ENCODE measurements at places on chromosomes 4 and X.

- DNase-seq: no peak
- no peaks in the 10 kb centered on the region for H3K36me3 ChIP-seq
- H3K4me1 ChIP-seq: peaks cover 22% of the 10 kb centered on the region
- peak overlapping the region; percentile 98 for H3K27ac ChIP-seq
- no peak overlapping the region for H3K4me3 ChIP-seq
Observed at GRCh38 chr4:183118141-183118540, 19.1 kb downstream of the WWC2 start.

DNA sequence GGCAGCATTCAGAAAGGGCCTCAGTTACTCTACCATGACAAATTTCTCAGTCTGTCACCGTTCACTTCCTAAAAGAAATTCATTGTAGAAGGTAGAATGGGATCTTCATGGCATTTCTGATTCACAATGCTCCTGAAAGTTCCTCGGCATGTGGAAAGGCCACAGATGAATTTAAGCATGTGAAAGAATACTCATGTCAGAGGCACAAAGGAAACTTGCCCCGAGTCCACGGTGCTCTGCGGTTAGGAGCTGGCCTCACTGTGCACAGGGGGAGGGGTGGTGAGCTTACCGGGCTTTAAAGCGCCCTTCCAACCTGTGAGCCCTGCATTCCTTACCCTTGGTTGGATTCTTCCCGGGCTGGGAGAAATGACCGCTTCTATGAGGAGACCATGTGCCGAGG lies 9.3 kb downstream of the TKTL1 start:
- peak overlapping the region; percentile 84 for H3K27ac ChIP-seq
- no peak overlapping the region for H3K4me3 ChIP-seq
- peaks cover 2% of the 10 kb centered on the region for H3K36me3 ChIP-seq
- no peak for DNase-seq
- peaks cover 34% of the 10 kb centered on the region for H3K4me1 ChIP-seq

DNA sequence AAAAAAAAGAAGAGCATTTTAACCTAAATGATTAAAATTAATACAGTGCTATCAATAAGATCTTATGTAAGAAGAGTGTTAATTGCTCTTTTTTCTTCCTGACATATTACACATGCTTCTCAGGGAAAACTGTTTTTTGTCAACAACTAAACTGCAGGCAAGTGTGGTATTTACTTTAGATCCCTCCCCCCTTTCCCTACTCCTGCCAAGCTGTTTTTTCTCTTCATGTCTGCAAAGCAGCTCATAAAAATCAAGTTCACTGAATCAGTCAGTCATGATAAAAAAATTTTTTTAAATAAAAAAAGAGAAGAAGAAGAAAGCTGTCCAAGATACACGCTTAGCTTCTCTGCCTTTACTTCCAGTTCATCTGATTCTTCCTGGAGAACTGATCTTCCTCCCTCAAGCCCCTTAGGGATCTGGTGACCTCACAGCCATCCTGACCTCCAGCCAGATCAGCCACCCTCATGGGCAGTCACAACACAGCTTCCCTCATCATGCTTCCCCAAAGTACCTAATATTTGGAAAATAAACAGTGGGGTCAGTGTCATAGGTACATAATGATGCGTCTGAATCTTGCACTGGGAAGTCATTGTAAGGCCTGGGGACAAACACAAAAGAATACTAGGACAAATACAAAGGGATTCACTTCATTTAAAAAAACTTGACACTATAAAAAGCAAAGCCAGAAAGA lies 87.0 kb downstream of the ZNF827 start:
- no peaks in the 10 kb centered on the region for H3K27me3 ChIP-seq
- H3K4me3 ChIP-seq: no peak overlapping the region
- peaks cover 37% of the 10 kb centered on the region for H3K4me1 ChIP-seq

- H3K27me3 ChIP-seq: no peaks in the 10 kb centered on the region
- H3K4me1 ChIP-seq: no peaks in the 10 kb centered on the region
- H3K27ac ChIP-seq: no peak overlapping the region
Observed at GRCh38 chr4:164790249-164790648, 36.3 kb downstream of the SMIM31 start.

GRCh38 chrX:104668550-104668949 lies 102.6 kb downstream of the IL1RAPL2 start:
- H3K4me1 ChIP-seq: no peaks in the 10 kb centered on the region
- H3K27ac ChIP-seq: no peak overlapping the region
- no peak for DNase-seq
- H3K36me3 ChIP-seq: peaks cover 4% of the 10 kb centered on the region
- no peaks in the 10 kb centered on the region for H3K27me3 ChIP-seq

GRCh38 chr4:16213121-16213520 lies 13.2 kb downstream of the TAPT1 start:
- H3K4me3 ChIP-seq: no peak overlapping the region
- H3K27ac ChIP-seq: no peak overlapping the region
- no peak for DNase-seq
- H3K4me1 ChIP-seq: no peaks in the 10 kb centered on the region

GRCh38 chr4:128275346-128275745 lies 12.3 kb downstream of the PGRMC2 start:
- H3K4me3 ChIP-seq: no peak overlapping the region
- DNase-seq: no peak
- no peaks in the 10 kb centered on the region for H3K4me1 ChIP-seq
- peaks cover 9% of the 10 kb centered on the region for H3K36me3 ChIP-seq
- no peaks in the 10 kb centered on the region for H3K27me3 ChIP-seq
- no peak overlapping the region for H3K27ac ChIP-seq

DNA sequence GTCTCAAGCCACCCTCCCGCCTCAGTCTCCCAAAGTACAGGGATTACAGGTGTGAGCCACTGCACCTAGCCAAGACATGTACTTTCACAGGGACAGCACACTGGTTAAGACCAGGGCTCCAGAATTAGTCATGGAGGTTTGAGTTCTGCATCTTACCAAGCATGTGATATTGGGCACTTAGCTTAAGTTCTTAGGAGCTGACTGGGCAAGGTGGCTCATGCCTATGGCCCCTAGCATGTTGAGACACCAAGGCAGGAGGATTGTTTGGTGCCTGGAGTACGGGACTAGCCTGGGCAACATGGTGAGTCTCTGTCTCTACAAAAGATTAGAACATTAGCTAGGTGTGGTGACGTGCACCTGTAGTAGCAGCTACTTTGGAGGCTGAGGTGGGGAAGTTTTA lies 2.6 kb upstream of the TMEM192 start:
- H3K27me3 ChIP-seq: no peaks in the 10 kb centered on the region
- no peak overlapping the region for H3K4me3 ChIP-seq
- DNase-seq: no peak
- no peak overlapping the region for H3K27ac ChIP-seq
- no peaks in the 10 kb centered on the region for H3K36me3 ChIP-seq
- H3K4me1 ChIP-seq: peaks cover 20% of the 10 kb centered on the region

DNA sequence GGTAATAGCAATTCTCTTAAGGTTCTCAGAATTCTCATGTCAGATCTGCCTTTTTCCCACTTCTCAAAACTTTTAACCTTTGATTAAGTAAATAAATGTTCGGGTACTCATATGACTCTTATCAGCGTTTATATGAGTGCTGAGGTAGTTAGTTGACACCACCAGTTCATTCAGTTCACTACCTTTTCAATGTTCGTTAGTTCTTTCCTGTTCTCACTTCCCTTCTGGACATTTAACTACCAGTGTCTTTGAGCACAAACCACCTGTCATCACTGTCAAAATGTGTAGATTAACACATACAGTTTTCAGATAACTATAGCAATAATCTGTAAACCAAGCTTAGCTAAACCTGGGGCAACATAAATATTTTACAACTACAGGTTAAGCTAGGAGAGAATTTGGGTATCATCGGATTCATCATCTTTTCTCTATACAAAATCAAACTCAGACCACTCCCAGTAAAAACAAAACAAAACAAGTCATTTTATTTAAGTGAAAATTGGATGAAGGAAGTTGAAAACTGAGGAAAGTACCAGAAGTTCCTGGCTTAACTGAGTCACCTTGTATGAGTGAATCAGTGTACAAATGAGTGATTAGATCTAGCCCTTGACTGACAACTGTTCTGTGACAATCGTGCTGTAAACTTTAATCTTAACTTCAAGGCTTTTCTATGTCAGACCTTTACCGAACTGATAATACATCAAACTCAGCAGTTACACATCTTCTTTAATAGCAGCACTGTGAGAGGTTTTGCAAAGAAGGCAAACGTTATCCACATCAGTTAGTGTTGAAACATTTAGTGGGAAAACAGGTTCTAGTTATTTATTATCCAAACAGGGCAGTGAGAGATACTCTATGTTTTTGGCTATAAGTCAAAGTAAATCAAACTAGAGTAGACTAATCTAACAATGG lies 41.9 kb downstream of the ARHGEF38 start:
- H3K4me1 ChIP-seq: no peaks in the 10 kb centered on the region
- H3K4me3 ChIP-seq: no peak overlapping the region
- peaks cover 39% of the 10 kb centered on the region for H3K27me3 ChIP-seq
- H3K27ac ChIP-seq: no peak overlapping the region
- DNase-seq: no peak
- no peaks in the 10 kb centered on the region for H3K36me3 ChIP-seq

DNA sequence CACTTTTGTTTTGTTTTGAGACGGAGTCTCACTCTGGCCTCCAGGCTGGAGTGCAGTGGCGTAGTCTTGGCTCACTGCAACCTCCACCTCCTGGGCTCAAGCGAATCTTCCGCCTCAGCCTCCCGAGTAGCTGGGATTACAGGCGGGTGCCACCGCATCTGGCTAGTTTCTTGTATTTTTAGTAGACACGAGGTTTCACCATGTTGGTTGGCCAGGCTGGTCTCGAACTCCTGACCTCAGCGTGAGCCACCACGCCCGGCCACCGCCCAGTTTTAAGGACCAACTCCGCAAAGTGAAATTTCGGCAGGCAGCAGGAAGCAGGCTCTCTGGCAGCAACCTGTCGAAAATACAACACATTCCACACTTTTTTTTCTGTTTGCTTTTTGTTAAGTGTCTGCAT lies 13.4 kb downstream of the DHRSX start:
- peaks cover 15% of the 10 kb centered on the region for H3K36me3 ChIP-seq
- H3K4me3 ChIP-seq: no peak overlapping the region
- peaks cover 15% of the 10 kb centered on the region for H3K4me1 ChIP-seq
- no peaks in the 10 kb centered on the region for H3K27me3 ChIP-seq

DNA sequence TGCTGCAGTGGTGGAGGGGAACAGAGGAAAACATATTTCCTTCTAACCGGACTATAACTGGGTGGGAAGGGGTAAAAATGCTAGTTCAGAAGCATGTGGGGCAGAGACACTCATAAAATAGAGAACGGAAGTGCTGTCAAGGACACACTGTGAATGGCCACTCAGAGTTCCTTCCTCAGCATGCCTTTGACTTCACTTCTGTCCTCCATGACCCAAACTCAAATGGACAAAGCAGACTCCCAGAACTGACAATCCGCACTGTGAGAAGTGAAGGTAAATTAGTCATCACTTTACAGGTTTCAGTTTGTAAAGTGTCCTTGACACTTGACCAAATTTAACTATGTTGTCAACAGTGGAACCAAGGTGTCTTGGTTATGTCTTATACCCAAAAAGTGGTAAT lies 30.2 kb upstream of the ELF2 start:
- no peaks in the 10 kb centered on the region for H3K36me3 ChIP-seq
- no peak overlapping the region for H3K27ac ChIP-seq
- no peak for DNase-seq
- no peaks in the 10 kb centered on the region for H3K27me3 ChIP-seq
- H3K4me3 ChIP-seq: no peak overlapping the region

- no peak overlapping the region for H3K4me3 ChIP-seq
- no peaks in the 10 kb centered on the region for H3K27me3 ChIP-seq
Observed at GRCh38 chr4:101018836-101019235, 328.5 kb downstream of the PPP3CA start.

- no peak for DNase-seq
- H3K36me3 ChIP-seq: peaks cover 33% of the 10 kb centered on the region
Observed at GRCh38 chr4:61318431-61318830, 118.3 kb downstream of the ADGRL3 start.

DNA sequence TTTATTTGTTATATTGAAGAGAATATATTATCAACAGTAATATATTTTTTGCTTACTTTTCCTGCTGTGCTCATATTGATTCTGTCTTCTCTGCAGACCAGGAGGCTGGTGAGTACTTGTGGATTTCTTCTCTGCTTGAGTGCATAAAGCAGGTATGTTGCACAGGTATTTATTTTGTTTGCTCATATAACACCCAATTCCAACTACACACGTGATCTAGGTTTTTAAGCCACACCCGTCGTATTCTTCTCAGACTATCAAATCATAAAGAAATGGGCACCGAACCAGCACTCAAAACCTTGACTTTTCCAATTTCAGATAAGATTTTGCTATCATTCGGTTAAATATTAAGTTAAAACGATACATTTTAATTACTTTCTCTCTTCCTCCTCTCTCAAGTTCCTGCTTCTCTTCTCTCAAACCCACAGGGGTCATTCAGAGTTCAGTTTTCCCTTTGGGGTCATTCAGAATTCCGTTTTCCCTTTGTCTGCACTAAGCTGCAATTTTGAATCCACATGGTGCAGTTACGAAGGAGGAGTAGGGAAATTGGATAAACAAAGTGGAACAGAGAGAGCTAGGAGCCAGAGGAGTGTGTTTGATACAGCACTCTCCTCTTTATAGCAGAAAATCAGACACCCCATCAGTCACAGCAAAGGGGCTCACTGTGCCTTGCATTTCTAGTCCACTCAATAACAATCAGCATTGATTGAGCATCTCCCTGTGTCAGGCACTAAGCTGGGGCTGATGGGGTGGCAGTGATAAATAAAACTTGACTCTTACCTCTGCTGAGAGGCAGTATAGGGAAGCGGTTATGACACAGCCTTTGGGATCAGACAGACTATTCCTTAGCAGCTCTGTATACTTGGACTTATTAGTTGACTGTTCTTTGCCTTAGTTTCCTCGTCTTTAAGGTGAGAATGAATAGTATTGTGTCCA lies at the start of gene ADH1C:
Gene ADH1C, minus strand, starts transcription at position 145 of the 936 bp plus-strand sequence. Its CDS starts 71 bp downstream, at position 74.
- no peak for DNase-seq
- H3K4me1 ChIP-seq: no peaks in the 10 kb centered on the region
- no peak within 1 kb of the TSS for H3K4me3 ChIP-seq
- H3K27ac ChIP-seq: no peak within 1 kb of the TSS

DNA sequence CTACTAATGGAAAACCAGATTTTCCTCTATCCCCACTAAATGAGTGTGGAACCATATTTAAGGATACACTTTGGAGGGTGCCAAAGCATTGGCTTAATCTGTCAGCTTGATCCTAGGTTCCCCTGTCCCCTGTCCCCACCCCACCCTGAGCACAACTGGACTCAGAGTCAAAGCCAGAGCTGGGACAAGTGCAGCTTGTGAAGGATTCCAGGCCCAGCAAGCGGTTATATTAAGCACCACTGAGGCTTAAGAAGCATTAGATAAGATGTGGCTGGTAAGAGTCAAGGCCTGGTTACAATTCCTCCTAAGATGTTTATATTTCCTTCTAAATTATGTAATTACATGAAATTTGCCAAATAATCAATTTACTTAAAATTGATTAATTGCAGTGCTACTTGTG lies 350.0 kb upstream of the GATB start:
- H3K36me3 ChIP-seq: no peaks in the 10 kb centered on the region
- no peak for DNase-seq
- H3K27me3 ChIP-seq: peaks cover 3% of the 10 kb centered on the region

- H3K27me3 ChIP-seq: no peaks in the 10 kb centered on the region
- no peak overlapping the region for H3K4me3 ChIP-seq
- H3K27ac ChIP-seq: no peak overlapping the region
- DNase-seq: no peak
- no peaks in the 10 kb centered on the region for H3K36me3 ChIP-seq
- H3K4me1 ChIP-seq: peaks cover 6% of the 10 kb centered on the region
Observed at GRCh38 chr4:75207902-75208301, 275.0 kb downstream of the PARM1 start.

Data from neural crest cell (in vitro differentiated cells).